Peyer's patch (tissue), 4 donors: ENCODE measurements at places on chromosomes 16 and 17. TPM values are rescaled to one million over a fixed set of nuclear protein-coding genes. Genes with fewer than 3 reads are reported as not detected.

Gene PRDM7
- total RNA-seq: not detected

Gene OR1F1
- total RNA-seq: not detected

Gene PER1
- total RNA-seq: 105 TPM

Gene ST6GALNAC1
- total RNA-seq: 97.7 TPM

Gene TMEM100
- total RNA-seq: 18.2 TPM

Gene KRTAP17-1
- not detected for total RNA-seq

Gene DHODH
- total RNA-seq: 8.9 TPM

Gene KRT40
- total RNA-seq: not detected

DNA sequence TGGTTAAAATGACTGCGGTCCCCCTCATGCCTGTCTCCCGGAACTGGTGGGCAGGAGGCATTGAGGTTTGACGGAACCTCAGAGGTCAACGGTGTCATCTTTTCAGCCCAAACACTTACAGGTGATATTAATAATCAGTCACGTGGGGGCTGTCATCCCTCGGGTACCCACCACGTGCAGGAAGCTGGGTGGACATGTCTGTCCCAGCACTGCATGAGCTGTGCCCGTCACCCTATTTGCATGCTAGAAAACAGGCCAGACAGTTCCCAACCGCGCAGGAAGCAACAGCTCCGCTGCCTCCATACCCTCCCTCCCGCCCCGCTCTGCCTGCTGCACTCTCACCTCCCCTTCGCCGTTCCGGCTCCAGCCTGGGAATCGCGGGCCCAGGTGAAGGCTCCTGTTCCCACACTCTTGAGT, 1.4 kb downstream of the SYNGR3 start:
- peak overlapping the region; percentile 71 for H3K4me3 ChIP-seq
- no peaks in the 10 kb centered on the region for H3K27me3 ChIP-seq
- H3K4me1 ChIP-seq: peaks cover 40% of the 10 kb centered on the region
- H3K36me3 ChIP-seq: no peaks in the 10 kb centered on the region

DNA sequence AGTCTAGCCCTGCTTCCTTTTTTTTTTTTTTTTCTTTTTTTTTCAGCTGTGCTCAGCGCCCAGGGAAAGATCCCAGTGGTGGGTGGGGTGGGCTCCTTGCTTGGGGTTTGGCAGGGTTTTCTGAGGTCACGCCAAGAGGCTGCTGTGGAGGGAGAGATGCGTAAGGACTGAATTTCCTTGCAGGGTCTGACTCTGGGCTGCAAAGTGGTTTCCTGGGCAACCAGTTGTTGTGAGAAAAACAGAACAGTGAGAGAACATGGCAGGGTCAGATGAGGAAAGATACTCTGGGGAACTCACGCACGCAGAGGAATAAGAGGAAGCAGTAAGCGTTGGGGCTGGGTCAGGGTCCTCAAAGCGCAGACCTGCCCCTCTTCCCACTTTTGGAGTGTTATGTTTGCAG, 119.5 kb downstream of the IRF8 start:
- no peak for DNase-seq
- H3K36me3 ChIP-seq: no peaks in the 10 kb centered on the region
- H3K4me1 ChIP-seq: peaks cover 10% of the 10 kb centered on the region
- H3K27ac ChIP-seq: peak overlapping the region; percentile 12

- H3K27me3 ChIP-seq: no peaks in the 10 kb centered on the region
- no peak overlapping the region for H3K27ac ChIP-seq
- no peaks in the 10 kb centered on the region for H3K36me3 ChIP-seq
- no peaks in the 10 kb centered on the region for H3K4me1 ChIP-seq
- no peak for DNase-seq
Measured at GRCh38 chr16:21250072-21250923, 16.8 kb downstream of the ANKS4B start.

DNA sequence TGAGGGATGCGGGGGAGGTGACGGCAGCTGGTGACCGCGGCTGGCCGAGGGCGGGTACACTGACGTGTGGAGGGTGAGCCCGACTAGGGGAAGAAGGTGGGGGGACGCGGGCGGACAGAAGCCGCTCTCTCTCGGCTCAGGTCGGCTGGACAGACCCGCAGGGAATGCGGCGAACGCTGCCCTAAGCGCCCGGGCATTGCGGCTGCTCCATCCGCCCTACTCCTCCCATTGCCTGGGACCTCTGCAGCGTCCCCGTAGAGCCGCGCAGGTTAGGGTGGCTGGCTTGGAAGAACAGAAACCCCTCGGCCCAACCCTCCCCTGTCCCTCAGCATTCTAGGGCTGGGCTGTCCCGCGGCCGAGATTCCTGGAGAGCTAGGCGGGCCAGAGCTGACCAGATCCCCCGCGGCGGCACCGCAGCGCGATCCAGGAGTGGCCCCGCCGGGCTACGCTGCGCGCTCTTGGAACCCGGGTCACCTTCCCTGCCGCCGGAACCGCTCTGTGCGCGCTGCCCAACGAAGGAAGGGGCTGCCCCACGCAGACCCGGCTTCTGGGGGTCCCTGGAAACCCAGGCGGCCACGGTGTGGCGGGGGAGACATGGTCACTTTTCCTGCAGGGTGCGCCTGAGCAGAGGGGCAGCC, 3.0 kb downstream of the DLX4 start:
- H3K4me3 ChIP-seq: no peak overlapping the region
- no peaks in the 10 kb centered on the region for H3K36me3 ChIP-seq
- no peak for DNase-seq
- H3K27ac ChIP-seq: no peak overlapping the region
- no peaks in the 10 kb centered on the region for H3K27me3 ChIP-seq

- no peak for DNase-seq
- H3K27me3 ChIP-seq: no peaks in the 10 kb centered on the region
- H3K4me1 ChIP-seq: no peaks in the 10 kb centered on the region
- no peak overlapping the region for H3K4me3 ChIP-seq
- H3K36me3 ChIP-seq: no peaks in the 10 kb centered on the region
- H3K27ac ChIP-seq: no peak overlapping the region
Measured at GRCh38 chr16:64094992-64095634, 1026.8 kb downstream of the CDH11 start.

GRCh38 chr16:24102209-24102660, 153.9 kb upstream of the CACNG3 start:
- no peak overlapping the region for H3K4me3 ChIP-seq
- no peaks in the 10 kb centered on the region for H3K4me1 ChIP-seq
- H3K36me3 ChIP-seq: no peaks in the 10 kb centered on the region
- DNase-seq: no peak
- no peak overlapping the region for H3K27ac ChIP-seq

- H3K27me3 ChIP-seq: peaks cover 18% of the 10 kb centered on the region
- no peak within 1 kb of the TSS for H3K4me3 ChIP-seq
- H3K36me3 ChIP-seq: no peaks in the 10 kb centered on the region
Measured at GRCh38 chr16:280552-280951, at the start of gene ARHGDIG. ARHGDIG (plus strand) TSS chr16:280591; CDS start chr16:280681, 90 bp downstream.

DNA sequence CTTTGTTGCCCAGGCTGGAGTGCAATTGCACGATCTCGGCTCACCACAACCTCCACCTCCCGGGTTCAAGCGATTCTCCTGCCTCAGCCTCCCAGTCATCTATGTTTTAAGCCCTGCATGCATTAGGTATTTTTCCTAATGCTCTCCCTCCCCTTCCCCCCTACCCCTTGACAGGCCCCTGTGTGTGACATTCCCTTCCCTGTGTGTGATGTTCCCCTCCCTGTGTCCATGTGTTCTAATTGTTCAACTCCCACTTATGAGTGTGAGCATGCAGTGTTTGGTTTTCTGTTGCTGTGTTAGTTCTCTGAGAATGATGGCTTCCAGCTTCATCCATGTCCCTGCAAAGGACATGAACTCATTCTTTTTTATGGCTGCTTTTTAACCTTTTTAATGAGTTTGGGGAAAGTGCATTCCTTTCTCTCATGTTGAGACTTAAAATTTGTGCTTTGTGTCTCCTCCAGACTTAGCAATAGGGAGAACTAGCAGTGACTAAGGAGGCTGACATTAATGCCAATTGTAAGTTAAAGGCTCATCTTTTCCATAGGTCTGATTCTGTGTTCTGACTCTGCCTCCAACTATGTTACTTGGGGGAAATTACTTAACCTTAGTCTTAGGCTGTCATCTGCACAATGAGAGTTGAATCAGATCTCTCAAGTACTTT, 17.7 kb upstream of the PHAF1 start:
- no peak overlapping the region for H3K27ac ChIP-seq
- peaks cover 6% of the 10 kb centered on the region for H3K36me3 ChIP-seq
- no peaks in the 10 kb centered on the region for H3K27me3 ChIP-seq
- H3K4me1 ChIP-seq: no peaks in the 10 kb centered on the region
- no peak for DNase-seq

- no peaks in the 10 kb centered on the region for H3K36me3 ChIP-seq
- H3K27ac ChIP-seq: no peak overlapping the region
- H3K4me1 ChIP-seq: no peaks in the 10 kb centered on the region
- no peak overlapping the region for H3K4me3 ChIP-seq
- DNase-seq: no peak
Measured at GRCh38 chr16:86919578-86920305, 341.4 kb downstream of the FOXL1 start.

- no peaks in the 10 kb centered on the region for H3K36me3 ChIP-seq
- DNase-seq: no peak
- no peaks in the 10 kb centered on the region for H3K4me1 ChIP-seq
- no peak overlapping the region for H3K27ac ChIP-seq
- H3K27me3 ChIP-seq: no peaks in the 10 kb centered on the region
Measured at GRCh38 chr16:1211451-1212268, 13.4 kb downstream of the TPSG1 start.

DNA sequence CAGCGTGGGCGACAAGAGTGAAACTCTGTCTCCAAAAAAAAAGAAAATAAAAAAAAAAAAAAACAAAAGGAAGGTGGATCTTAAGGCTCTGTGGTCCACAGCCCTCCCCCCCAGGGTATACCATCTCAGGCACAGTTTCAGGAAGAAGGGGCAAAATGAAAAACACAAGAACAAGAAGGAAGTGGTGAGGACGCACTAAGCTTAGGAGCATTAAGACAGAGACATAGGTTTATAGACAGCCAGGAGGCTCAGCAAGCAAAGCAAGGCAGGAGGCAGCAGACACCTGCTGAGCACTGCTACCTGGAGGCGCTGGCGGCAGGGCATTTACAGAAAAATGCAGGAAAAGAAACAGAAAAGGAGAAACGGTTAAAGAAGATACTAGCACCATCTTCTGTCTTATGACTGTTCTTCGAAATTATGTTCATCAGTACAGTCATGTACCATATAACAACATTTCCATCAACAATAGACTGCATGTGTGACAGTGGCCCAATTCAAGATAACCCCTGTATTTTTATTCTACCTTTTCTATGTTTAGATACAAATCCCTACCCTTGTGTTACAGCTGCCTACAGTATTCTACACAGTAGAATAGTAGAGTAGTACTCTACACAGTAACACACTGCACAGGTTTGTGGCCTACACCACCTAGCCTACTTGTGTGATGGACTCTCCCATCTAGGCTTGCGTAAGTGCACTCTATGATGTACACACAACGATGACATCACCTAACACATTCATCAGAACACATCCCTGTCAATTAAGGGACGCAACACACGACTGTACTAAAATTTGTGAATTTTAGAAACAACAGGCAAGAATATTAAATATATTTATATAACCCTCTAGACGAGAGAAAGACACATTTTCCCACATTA, 62.5 kb downstream of the XPO6 start:
- no peak overlapping the region for H3K4me3 ChIP-seq
- peak; percentile 48 for DNase-seq
- H3K27ac ChIP-seq: no peak overlapping the region
- peaks cover 76% of the 10 kb centered on the region for H3K36me3 ChIP-seq

DNA sequence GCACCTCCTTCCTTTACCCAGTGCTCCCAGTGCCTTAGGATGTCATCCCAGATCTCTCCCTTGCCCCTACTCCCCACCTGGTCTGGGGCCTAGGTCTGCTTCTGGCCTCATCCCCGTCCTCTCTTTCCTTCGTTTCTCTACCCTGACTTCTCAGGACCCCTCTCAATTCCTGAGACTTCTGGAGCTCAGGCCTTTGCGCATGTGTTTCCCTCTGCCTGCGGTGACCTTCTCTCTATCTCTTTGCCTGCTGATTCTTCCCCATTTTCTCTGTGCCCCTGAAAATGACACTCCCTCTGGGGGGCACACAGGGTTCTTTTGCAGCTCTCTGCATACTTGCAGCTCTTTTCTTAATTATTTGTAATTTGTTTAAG, 13.5 kb downstream of the ADORA2B start:
- H3K36me3 ChIP-seq: no peaks in the 10 kb centered on the region
- H3K27me3 ChIP-seq: no peaks in the 10 kb centered on the region
- no peaks in the 10 kb centered on the region for H3K4me1 ChIP-seq
- no peak overlapping the region for H3K4me3 ChIP-seq
- no peak for DNase-seq
- H3K27ac ChIP-seq: no peak overlapping the region

GRCh38 chr17:83110735-83111134, 31.3 kb downstream of the METRNL start:
- no peaks in the 10 kb centered on the region for H3K4me1 ChIP-seq
- DNase-seq: no peak
- peak overlapping the region; percentile 3 for H3K27ac ChIP-seq
- peak overlapping the region; percentile 18 for H3K4me3 ChIP-seq
- H3K27me3 ChIP-seq: no peaks in the 10 kb centered on the region

DNA sequence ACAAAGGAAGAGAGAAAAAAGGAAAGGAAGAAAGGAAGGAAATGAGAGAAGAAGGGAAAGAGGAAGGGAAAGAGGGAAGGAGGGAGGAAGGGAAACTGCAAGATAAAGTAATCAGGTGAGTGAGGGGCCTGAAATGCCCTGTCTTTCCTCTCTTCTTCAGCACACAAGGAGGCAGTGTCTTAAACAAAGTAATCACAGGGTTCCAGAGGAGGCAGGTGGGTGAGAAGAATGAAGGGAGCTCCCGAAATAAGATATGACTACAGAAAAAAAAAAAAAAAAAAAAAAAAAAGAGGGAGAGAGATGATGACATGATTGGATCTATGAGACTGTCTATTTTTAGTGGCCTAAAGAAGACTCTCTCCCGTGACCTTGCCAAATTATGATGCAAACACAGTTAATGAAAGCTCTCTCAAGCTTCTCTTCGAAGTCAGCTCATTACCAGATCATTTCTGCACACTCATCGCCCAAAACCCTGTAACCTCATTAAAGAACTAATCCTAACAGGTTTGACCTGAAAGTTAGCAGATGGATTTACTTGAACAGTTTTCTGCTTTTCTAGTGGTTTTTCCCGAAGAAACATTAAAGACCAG, 53.6 kb downstream of the CDH11 start:
- H3K4me1 ChIP-seq: no peaks in the 10 kb centered on the region
- no peak overlapping the region for H3K4me3 ChIP-seq
- H3K27ac ChIP-seq: no peak overlapping the region
- DNase-seq: no peak
- no peaks in the 10 kb centered on the region for H3K27me3 ChIP-seq
- no peaks in the 10 kb centered on the region for H3K36me3 ChIP-seq

- no peak for DNase-seq
- no peaks in the 10 kb centered on the region for H3K4me1 ChIP-seq
- H3K27me3 ChIP-seq: no peaks in the 10 kb centered on the region
- H3K27ac ChIP-seq: no peak overlapping the region
- H3K36me3 ChIP-seq: no peaks in the 10 kb centered on the region
Measured at GRCh38 chr17:17884391-17885357, 47.9 kb upstream of the SREBF1 start.

- H3K4me3 ChIP-seq: peak within 1 kb of the TSS; percentile 44
- peak; percentile 91 for DNase-seq
- no peaks in the 10 kb centered on the region for H3K4me1 ChIP-seq
- no peaks in the 10 kb centered on the region for H3K36me3 ChIP-seq
- H3K27ac ChIP-seq: peak within 1 kb of the TSS; percentile 63
Measured at GRCh38 chr16:30472328-30472942, at the start of gene ITGAL. ITGAL (plus strand) TSS chr16:30472742; CDS start chr16:30472838, 96 bp downstream.

GRCh38 chr16:78509965-78510364, 410.5 kb downstream of the WWOX start:
- H3K4me1 ChIP-seq: no peaks in the 10 kb centered on the region
- H3K27me3 ChIP-seq: no peaks in the 10 kb centered on the region
- H3K36me3 ChIP-seq: no peaks in the 10 kb centered on the region
- no peak for DNase-seq
